ENCODE measurements at places on chromosomes 4 and X.

DNA sequence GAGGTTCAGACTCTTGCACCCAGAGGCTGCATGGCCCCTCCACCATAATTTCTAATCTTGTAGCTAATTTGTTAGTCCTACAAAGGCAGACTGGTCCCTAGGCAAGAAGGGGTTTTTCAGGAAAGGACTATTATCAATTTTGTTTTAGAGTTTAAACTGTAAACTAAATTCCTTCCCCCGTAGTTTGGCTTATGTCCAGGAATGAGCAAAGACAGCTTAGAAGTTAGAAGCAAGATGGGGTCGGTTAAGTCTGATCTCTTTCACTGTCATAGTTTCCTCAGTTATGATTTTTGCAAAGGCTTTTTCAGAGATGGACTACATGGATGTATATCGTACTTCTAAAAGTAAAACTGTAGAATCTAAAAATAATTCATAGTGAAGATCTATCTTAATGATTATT lies 258.1 kb upstream of the IL1RAPL1 start:
- DNase-seq: no peak

GRCh38 chrX:109928596-109929335 lies 74.1 kb upstream of the TMEM164 start:
- no peak for DNase-seq

DNA sequence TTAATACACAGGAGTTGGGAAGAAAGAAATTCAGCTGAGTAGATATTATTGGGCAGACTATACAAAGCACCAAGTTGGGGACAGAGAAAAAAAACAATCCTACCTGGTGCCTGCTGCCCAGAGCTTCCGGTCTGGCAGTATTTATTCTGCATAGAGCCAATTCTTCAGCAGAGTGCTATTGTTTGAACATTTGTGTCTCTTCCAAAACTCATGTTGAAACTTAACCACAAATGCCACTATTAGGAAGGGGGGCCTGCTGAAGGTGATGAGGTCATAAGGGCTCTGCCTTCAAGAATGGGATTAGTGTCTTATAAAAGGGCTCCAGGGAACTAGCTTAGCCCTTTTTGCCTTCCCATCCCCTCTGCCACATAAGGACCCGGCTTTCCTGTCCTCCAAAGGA lies 136.2 kb downstream of the EVC2 start:
- DNase-seq: no peak

- no peak for DNase-seq
Measured at GRCh38 chrX:102560423-102561068, 38.8 kb upstream of the ARMCX5 start.

DNA sequence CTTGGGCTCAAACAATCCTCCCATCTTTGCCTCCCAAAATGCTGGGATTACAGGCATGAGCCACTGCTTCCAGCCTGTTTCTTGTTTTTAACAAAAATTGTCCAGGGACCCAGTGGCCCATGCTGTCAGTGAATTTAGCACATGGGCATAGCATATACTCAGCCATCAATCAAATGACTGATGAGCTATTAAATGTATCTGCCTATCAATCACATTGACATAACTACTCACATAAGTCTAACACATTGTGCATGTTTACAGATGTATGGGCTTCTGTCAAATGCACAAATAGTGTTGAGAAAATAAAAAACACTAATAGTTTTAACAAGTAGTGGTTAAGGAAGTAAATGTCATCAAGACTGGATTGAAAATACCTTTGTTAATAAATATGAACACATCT lies 249.4 kb downstream of the COX18 start:
- no peak for DNase-seq

DNA sequence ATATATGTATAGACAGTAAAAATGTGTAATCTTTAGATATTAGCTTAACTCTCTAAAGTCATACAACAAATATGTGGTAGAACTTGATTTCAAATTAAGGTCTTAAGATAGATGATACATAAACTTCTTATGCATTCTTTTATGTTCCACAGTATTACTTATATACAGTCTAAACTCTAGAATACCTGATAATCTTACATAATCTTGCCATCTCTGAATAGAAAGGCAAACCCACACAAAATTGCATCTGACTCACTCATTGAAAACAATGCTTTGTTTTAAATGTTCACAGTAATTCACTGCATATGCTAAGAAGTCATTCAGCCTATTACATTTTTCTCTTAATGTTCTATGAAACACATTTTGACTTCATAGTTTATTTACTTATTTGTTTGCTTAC lies 10.1 kb downstream of the SULT1B1 start:
- no peak for DNase-seq

GRCh38 chr4:121764702-121765367 lies at the start of gene SMIM43:
SMIM43 (minus strand) TSS chr4:121765164; CDS start chr4:121765105, 59 bp downstream.
- DNase-seq: no peak

DNA sequence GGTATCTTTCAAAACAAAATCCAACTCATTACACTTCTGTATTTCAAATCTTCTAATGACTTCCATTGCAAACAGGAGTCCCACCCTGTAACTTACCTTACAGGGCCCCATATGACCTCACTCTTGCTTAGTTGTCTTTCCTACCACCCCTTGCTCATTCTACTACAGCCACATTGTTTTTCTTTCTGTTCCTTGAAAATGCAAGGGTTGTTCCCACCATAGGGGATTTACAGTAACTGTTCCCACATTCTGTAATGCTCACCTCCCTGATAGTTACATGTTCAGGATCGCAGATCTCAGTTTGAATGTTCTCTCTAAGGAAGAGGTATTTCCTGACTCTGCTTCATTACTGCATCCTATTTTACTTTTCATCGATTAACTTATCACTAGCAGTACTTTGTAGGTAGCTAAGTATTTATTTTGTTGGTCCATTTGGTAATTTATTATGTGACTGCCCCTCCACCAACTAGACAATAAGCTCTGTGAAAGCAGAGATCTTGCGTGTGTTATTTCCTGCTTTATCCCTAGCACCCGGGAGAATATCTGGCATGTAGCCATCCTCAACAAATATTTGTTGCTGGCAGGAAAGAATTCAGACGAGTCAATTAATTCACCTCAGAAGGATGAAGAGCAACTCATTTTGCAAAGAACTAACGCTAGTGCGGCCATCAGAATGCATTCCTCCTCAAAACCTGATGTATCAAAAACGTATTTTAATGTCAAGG lies 21.4 kb downstream of the MAOB start:
- no peak for DNase-seq

DNA sequence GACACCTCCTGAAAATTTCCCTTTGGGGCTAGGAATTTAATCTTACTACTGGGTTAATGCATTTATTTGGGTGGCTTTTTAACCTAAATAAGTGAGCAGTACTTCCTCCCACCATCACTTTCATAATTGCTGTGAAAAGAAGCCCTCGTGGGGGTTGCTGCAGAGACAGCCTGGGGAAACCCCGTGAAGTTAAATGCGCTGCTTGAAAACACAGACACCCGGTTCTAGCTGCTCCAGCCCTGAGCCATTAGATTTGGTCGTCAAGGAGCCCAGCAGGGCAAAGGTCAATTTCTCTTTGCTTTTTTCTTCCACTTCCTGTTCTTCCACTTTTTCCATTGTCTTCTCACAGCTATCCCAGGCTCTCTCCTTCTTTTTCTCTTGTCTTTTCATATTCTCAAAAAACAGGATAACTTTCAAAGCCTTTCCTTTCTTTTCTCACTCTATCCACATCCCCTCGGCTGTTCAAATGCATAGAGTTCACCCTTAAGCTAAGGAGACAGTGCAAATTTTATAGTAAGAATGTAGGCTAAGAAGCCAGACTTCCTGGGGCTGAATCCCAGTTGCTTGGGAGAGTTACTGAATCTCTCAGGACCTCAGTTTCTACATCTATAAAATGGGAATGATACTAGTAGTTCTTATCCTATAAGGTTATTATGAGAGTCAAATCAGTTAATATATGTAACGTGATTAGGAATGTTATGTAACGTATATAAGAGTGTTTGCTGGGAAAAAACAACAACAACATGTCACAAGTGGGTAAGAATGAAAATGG lies 91.5 kb upstream of the ZNF827 start:
- no peak for DNase-seq

- DNase-seq: no peak
Measured at GRCh38 chr4:121050300-121050699, 22.0 kb downstream of the NDNF start.

- DNase-seq: no peak
Measured at GRCh38 chr4:53507671-53508286, 83.5 kb downstream of the LNX1 start.

DNA sequence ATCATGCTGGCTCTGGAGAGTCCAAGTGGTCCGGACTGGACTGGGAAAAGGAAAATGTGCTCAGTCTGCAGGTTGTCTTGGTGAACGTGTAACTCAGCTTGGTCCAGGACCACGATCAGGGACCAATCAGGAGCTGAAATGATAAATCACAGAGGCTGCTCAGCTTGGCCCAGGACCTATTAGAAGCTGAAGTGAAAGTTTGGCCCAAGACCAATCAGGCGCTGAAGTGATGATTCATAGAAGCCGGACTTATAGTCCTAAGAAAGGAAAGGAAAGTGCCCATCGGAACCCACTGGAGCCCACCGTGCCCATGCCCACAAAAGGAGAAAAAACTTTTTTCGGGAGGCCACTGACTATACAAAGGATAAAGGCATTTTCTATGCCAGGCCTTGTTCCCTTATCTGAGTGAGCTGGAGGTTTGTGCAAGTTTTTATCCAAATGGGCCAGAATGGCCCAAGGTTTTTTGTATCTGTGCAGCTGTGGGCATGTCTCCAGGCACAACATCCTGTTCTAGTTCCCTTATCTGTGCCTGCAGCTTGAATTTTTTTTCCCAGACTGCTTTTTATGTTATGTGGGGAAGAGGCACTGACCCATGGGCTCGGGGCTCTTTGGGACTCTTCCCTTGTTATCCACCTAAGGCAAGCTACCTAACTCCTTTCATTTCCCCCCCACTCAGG lies 194.4 kb downstream of the FAM133A start:
- no peak for DNase-seq

Data from stimulated activated CD8-positive, alpha-beta memory T cell treated with anti-CD3 and anti-CD28 coated beads, Interleukin-12 subunit alpha, Interleukin-12 subunit beta, amount 100 ng/mL, for 1 hour (primary cell).